ENCODE measurements at places on chromosomes 7 and 10. TPM values are rescaled to one million over a fixed set of nuclear protein-coding genes. Genes with fewer than 3 reads are reported as not detected.

Gene HMX3
- not detected for total RNA-seq

Gene DDX50
- 38.8 TPM for total RNA-seq

Gene GFRA1
- 2.1 TPM for total RNA-seq

Gene CCDC172
- not detected for total RNA-seq

DNA sequence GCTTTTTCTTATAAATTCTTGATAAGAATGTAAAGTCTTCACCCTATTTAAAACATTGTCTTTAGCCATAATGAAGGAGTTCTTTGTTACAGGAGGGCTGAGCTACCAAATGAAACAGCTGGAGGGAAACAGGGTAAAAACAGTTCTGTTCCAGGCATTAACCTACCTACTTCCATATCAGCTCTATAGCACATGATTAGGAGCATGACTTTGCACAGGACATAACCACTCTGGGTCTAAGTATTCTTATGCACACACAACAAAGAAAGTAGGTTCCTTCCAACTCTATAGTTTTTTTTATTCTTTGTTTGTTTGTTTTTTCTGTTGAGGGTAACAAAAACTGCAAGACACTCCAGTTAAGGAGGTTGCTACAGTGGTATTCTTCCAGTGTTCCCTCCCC is 52.7 kb downstream of the SCIN start:
- no peak for DNase-seq

DNA sequence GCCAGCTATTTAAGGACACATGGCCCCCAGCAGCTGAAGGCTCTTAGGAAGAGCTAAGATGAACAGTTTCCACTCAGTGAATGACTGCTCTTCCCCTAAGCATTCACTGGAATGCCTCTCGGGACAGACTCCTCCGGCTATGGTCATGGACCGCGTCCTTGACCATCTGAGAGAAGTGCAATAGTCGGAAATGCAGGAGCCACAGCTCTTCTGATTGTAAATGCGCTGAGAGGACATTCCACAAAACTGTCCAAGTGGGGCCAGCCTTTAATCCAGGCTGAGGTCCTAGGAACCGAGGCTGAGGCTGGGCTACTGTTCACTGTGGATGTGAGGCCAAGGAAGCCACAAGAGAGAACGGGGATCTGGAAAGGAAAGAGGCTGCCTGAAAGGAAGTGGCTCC is 162.0 kb upstream of the TMEM72 start:
- no peak for DNase-seq

- no peak for DNase-seq
These were observed 93.8 kb downstream of the MAP3K8 start for GRCh38 chr10:30527623-30528428.

GRCh38 chr7:105651798-105652197 is 70.5 kb upstream of the EFCAB10 start:
- DNase-seq, result no peak

- DNase-seq, result no peak
These were observed 59.4 kb upstream of the FRMD4A start for GRCh38 chr10:14389981-14390590.

DNA sequence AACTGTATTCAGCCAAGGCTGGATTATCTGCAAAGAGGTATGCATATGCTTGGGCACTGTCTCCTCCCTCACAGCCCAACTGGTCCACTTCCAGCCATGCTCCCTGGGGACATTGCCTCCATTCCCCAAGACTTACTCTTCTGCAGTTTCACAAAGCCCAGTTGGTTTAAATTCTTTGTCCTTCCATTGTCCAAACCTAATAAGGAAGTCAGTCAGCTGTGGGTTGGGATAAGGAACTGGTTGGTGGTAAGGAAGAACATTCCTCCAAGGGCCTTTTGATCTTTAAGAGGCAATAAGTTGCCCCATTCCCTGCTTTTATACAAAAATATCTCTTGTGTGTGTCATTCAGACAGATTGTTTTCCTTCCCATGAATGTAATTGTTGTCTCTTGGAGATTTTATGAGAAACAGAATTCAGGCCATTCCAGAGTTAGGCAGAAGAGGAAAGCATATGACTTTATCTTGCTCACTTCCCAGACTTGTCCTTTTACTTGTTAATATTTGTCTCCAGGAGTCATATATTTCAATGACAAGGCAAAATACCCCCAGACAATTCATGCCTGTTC is 673.7 kb downstream of the SUGCT start:
- no peak for DNase-seq

DNA sequence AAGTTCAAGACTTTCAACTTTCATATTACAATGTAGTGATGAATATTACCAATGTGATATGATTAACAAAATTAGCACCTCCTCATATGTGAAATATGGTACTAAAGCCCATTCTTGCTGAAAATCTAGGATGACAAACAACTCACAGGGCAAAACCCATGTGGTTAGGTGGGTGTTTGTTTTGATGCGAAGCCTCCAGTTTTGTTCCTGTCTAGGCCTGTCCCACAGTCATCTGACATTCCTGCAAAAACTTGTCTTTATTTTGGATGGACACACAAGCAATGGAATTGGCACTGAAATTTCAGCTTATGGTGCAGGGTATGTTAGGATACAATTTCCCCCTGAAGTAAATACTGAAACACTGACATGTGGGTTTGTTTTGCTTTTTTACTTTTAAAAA is 95.3 kb downstream of the PARD3 start:
- DNase-seq, result no peak

GRCh38 chr7:94298943-94299342 is 95.8 kb upstream of the COL1A2 start:
- no peak for DNase-seq

GRCh38 chr10:93333278-93333978 is 148.7 kb downstream of the MYOF start:
- DNase-seq, result no peak

Data from pulmonary artery endothelial cell (primary cell).